ENCODE measurements at places on chromosomes 5 and 9.

GRCh38 chr5:86768699-86769202 lies 151.0 kb downstream of the COX7C start:
- DNase-seq = no peak

GRCh38 chr9:37800631-37801286 lies at the start of gene DCAF10:
TSS of gene DCAF10 (plus strand) at chr9:37800797. CDS start at chr9:37800867, 70 bp downstream.
- peak; percentile 82 for DNase-seq

DNA sequence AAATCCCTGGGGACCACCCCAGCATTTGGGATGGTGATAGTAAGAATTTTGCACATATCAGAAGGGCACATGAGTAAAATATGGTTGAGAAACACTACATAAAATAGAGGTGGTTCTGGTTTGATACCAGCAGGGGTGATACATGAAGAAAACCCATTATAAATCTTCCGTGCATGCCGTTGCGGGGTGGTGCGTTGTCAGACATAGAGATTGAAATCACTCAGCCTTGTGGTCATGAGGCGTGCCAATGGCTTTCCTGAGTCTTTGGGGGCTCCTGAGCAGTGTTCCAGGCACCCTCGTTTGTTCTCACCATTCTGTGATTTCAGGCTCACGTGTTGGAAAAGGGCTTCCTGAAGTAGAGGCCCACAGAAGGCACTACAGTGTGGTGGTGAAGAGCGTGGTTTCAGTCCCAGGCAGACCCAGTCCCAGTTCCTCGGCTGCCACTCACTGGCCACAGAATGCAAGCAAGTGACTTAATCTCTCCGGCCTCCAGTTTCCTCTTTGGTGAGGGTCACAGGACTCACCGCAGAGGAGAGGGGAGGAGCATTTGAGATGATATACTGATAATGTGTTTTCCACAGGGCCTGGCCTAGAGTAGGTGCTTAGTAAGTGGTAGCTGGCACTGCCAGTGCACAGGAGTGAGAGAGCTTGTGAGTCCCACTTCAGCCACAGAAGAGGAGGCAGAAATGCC lies 20.5 kb upstream of the GLRX start:
- peak; percentile 53 for DNase-seq

GRCh38 chr9:71816916-71817451 lies 48.7 kb upstream of the CEMIP2 start:
- DNase-seq = no peak

GRCh38 chr5:57703721-57704120 lies 221.1 kb upstream of the ACTBL2 start:
- DNase-seq = no peak

GRCh38 chr5:64437496-64437895 lies 68.3 kb upstream of the RGS7BP start:
- no peak for DNase-seq

GRCh38 chr5:17252543-17252942 lies 35.1 kb downstream of the BASP1 start:
- DNase-seq = no peak

GRCh38 chr5:165565911-165566310 lies 2060.5 kb downstream of the MAT2B start:
- no peak for DNase-seq

GRCh38 chr9:38120961-38121360 lies 51.9 kb upstream of the SHB start:
- no peak for DNase-seq

DNA sequence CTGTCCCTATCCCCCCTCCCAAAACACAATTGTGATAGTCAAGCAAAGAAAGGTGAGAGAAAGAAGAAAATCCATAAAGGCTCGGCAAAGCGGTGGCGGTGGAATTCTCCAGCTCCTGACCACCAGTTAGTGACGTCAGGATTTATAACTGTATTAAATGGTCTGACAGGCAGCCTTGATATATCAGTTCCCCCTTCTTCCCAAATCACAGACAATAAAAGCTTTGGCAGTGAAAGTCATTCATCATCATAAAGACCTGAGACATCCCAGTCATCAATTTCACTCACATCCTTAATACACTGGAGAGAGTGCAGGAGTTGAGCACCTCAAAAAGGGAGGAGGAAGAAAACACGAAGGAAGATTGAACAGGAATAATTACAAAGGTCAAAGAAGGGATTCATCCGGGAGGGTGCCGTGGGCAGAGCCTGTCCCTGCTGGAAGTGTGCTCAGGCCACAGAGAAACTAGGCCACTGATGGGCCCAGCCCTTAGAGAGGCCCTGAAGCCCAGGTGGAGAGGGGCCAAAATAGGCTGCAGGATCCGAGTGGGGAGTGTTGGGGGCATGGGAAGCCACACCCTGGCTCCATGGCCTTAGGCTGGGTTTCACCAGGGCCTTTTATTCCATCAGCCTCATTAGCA lies 131.9 kb downstream of the PAX5 start:
- no peak for DNase-seq

GRCh38 chr5:162274679-162275078 lies 207.1 kb downstream of the GABRG2 start:
- DNase-seq = no peak
